Muscle of arm (tissue), 14 donors: ENCODE measurements at places on chromosomes 5 and 9. TPM values are rescaled to one million over a fixed set of nuclear protein-coding genes. Genes with fewer than 3 reads are reported as not detected.

GRCh38 chr5:116702776-116703175 lies 128.2 kb upstream of the SEMA6A start:
- DNase-seq = no peak

GRCh38 chr5:158435161-158435616 lies 576.2 kb upstream of the CLINT1 start:
- no peak for DNase-seq

- DNase-seq = no peak
Observed at GRCh38 chr5:170121321-170121720, 15.6 kb downstream of the FOXI1 start.

The CACNA1B gene
- polyA plus RNA-seq = 0.88 TPM

- peak; percentile 53 for DNase-seq
Observed at GRCh38 chr5:171850324-171850947, 64.8 kb downstream of the SMIM23 start.

GRCh38 chr5:96880444-96881164 lies 4.3 kb downstream of the ERAP2 start:
- DNase-seq = no peak

The FGFR4 gene
- 189 TPM for polyA plus RNA-seq

GRCh38 chr9:76891874-76892273 lies 14.0 kb downstream of the PRUNE2 start:
- DNase-seq = no peak

DNA sequence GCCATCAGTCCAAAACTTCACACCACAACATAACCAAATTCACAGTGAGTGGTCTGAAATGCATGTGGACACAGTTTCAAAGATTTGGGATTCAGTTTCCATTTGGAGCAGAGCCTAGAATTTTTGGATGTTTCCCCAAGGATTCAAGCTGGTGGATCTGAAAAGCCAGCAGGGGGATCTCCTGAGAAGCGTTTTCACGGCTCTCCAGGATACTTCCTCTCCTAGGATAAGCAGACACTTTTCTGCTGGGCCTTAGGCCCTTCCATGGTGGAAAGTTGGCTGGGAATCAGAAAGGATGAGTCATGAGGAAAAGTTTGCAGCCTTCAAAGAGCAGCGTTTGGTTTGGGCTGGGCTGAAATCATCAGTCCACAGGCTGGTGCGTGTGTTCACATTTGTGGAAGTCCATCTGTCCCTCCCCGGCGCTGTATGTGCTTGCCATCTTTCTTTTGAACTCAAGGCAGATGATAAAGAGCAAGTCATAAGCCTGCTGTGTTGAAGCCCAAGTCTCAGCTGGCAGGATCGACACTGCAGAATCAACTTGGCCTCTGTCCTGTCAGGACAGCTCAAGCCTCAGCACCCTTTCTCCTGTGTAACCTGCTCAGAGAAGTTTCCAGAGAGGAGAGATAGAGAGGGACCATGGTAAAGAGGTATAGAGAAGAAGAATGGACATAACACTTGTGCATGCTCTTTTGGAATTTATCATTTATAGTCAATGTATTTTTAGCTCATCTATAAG lies 152.6 kb upstream of the MSX2 start:
- DNase-seq = peak; percentile 86

- DNase-seq = no peak
Observed at GRCh38 chr5:161299053-161299452, 247.5 kb downstream of the GABRB2 start.

DNA sequence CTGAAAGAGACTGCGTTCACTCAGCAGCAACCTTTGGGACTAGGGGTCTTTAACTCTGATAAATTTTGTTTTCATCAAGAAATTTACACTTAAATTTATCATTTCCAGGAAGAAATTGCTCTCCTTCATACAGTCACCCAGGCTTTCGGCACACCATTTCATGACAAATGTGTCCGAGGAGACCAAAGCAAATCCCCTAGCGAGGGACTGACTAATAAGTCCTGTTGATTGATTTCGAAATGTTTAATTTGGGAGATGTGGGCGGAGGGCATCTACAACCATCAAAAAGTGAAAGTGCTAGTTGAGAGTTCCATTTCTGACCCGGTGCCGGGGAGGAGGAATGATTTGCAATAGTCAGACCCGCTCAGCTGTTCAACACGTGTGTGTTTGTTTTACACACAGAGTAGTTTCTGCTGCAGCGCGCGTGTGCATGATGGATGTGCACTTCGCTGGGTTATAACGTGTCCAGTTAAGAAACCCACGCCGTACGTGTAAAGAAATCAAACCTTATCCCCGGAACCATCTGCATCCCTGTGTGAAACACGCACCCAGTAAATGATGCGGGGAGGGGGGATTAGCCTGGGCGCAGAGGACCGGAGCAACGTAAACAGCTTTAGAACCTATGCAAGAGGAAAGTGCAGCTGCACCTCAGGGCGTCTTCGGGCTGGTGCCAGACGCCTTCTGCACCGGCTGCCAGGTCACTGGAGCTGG lies 845 bp upstream of the NR4A3 start:
- peak; percentile 72 for DNase-seq

- peak; percentile 23 for DNase-seq
Observed at GRCh38 chr5:124948062-124948753, 201.8 kb upstream of the ZNF608 start.

- DNase-seq = no peak
Observed at GRCh38 chr9:38164659-38165221, 95.7 kb upstream of the SHB start.

DNA sequence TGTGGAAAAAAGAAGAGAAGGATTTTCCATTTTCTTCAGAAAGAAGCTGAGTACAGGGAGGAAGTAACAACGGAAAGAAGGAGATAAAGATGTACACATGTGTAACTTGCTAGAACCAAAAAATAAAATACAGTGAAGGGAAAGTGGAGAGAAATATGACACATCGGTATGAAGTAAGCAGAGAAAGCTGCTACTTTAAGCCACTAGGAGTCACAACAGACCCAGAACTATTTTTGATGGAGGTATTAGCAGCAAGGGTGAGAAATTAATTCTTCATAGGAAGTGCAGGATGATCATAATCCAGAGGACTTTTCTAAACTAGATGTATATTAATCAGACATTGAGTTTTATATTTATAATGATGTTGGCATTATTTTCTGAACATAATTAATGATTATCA lies 88.5 kb downstream of the FAM174A start:
- peak; percentile 18 for DNase-seq

The C9orf153 gene
- polyA plus RNA-seq = 0.20 TPM

DNA sequence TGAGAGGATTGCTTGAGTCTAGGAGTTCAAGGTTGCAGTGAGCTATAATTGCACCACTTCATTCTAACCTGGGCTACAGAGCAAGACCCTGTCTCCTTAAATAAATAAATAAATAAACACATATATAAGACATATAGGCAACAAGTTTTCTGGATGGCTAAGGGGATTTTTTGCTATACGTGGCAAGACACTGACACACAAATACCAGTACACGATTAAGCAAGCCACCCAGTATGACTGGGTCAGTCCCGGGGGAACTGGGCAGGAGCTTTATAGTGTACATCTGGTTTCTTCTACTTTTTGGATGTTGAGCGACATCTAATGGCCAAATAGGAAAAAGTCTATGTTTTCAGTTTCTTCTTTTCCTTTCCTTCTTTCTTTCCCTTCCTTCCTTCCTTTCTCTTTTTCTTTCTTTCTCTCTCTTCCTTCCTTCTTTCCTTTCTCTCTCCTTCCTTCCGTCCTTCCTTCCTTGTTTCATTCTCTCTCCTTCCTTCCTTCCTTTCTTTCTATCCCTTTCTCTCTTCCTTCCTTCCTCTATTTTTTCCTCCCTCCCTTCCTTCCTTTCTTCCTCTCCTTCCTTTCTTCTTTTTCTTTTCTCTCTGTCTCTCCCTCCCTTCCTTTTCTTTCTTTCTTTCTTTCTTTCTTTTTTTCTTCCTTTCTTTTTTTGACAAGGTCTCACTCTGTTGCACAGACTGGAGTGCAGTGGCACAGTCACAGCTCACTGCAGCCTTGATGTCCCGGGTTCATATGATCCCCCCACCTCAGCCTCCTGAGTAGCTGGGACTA lies 47.0 kb upstream of the PLIN2 start:
- DNase-seq = peak; percentile 55

- no peak for DNase-seq
Observed at GRCh38 chr5:140141241-140141640, 15.5 kb downstream of the IGIP start.

DNA sequence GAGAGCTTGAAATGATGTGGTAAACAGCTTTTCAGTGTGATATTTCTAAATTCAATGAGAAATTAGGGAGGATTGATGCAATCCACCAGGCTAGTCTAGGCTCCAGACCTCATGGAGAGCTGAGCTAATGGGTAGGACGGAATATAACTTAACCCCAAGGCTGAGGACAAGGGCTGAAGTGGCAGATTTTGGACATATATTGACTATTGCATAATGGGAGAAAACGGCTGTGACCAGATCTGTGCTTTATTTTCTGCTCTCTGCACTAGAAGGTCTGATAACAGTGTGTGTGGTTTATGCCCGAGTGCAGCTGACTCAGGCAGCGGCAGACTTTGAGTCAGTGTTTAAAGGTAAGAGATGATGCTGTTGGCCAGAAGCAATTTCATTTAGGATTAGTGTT lies 70.6 kb downstream of the ACTBL2 start:
- no peak for DNase-seq

The PIP5K1B gene
- polyA plus RNA-seq = 0.99 TPM

The SPINK6 gene
- polyA plus RNA-seq = not detected

DNA sequence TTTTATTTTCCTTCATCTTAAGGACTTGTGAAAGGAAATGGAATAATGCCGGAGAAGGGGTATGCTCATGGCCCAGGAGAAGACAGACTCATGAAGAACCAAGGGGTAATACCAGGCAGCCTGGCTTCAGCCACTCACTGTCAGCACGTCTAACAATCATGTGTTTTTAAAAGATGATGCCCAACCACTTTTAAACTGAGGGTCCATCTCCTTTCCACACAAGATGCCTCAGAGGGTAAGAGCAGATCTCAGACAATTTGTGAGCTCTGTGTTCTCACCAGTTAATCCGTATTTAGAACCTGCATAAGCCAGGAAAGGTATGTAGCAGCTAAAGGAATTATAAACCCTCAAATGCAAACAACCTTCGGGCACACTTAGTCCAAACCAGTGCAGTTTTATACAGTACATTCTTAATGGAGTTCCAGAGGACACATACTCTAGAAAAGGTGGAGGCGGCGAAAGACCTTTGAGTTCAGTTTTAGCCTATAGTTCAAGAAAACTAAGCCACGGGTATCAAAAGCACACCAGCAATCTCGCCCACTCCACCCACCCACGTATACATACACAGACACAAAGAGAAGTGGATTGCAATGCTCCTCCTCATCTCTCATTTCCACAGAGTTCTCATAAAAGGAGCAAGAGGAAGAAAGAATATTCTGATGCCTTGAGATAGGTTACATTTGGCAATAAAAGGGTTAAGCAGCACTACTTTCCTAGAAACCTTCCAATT lies 2.6 kb downstream of the DIAPH1 start:
- DNase-seq = no peak

DNA sequence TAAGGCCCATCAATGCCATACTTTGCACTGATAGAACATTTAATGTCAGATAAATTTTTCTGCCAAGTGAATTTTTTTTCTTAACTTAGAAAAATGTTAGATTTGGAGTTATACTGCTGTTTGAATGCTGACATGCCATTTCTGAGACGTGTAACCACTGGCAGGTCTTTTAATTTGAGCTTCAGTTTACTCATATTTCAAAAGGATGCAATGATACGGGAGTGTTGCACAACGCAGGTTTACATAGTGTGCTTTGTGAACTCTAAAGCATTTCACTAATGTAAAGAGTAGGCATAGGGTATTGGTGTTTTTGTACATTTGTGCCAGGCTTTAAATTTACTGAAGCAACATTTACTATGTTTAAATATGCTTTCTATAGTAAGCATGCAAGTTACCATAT lies 4.2 kb downstream of the ZBTB43 start:
- DNase-seq = no peak
